ENCODE measurements at places on chromosomes 12 and 14.

DNA sequence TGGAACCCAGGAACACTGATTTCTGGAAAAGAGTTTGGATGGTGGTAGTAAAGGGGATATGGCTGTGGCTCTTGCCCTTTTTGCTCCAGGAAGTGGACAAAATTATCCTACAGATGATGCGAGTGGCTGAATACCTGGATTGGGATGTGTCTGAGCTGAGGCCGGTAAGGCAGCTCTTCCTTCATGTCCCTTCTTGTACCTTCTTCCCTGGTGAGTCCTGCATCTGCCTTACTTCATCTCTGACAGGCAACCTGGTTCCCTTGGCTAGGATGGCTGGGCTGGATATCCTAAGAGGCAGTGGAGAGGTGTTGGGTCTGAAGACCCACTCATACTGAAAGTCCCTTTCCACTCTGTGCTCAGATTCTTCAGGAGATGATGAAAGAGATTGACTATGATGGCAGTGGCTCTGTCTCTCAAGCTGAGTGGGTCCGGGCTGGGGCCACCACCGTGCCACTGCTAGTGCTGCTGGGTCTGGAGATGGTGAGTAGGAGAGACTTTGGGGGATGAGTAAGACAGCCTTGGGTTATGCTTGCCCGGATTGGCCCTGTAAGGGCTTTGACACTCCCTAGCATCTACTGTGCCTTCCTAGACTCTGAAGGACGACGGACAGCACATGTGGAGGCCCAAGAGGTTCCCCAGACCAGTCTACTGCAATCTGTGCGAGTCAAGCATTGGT, 8.0 kb downstream of the DGKA start:
- no peak for DNase-seq

DNA sequence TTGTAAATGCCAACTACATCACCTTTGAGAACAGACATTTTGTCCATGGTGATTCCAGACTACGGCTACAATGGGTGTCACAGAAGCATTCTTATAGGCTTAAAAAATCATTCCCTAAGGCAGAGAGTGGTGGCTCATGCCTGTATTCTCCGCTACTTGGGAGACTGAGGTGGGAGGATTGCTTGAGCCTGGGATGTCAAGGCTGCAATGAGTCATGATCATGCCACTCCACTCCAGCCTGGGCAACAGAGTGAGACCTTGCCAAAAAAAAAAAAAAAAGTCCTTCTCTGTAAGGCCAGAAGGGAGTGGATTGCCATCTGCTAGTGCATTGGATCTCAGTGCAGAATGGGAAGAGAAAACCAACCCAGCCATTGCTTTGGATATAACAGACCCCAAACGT, 522.5 kb downstream of the VRK1 start:
- no peak for DNase-seq

DNA sequence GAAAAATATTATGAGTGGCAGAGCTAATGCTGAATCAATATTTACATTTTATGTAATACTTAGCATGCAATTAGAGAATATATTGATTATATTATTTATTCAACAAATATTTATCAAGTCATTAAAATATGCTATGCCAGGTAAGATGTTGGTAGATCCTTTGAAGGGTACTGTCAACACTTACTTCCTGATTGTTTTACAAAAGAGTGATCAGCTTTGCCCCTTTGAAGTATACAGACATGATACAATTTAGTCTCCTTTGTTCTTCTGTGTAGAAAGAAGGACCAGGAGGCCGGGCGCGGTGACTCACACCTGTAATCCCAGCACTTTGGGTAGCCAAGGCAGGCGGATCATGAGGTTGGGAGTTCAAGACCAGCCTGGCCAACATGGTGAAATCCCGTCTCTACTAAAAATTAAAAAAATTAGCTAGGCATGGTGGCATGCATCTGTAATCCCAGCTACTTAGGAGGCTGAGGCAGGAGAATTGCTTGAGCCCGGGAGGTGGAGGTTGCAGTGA, 73.9 kb upstream of the IFNG-AS1 start:
- no peak for DNase-seq

DNA sequence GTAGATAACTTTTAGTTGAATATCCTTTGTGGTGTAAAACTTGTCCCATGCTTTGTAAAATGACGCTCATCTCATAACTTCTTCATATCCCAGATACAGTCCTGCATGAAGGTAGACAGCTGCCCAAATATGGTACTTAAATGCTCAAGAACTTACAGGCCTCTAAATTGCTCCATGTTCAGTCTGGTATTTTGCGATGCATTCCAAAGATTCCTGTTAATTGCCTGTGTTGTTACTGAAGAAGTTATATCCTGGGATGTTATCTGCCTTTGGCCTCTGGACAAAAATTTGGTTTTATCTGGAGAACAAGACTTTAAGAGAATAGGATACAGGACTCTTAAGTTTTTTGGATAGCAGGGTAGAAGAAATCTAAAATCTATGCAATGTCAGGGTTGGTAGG, 473.0 kb downstream of the PCNX1 start:
- DNase-seq, result no peak

- no peak for DNase-seq
These were observed 386 bp downstream of the HDAC7 start for GRCh38 chr12:47819138-47819895.

GRCh38 chr12:50718760-50719159, 45.1 kb upstream of the ATF1 start:
- no peak for DNase-seq

GRCh38 chr12:39541471-39541870, 78.1 kb downstream of the ABCD2 start:
- DNase-seq, result no peak

- no peak for DNase-seq
These were observed 125.8 kb downstream of the CCDC91 start for GRCh38 chr12:28316049-28316448.

GRCh38 chr14:100030452-100031153, 34.6 kb upstream of the EVL start:
- DNase-seq, result no peak

- no peak for DNase-seq
These were observed 12.1 kb downstream of the MDM1 start for GRCh38 chr12:68319988-68320623.

GRCh38 chr12:132239796-132240668, 89.4 kb downstream of the GALNT9 start:
- no peak for DNase-seq

DNA sequence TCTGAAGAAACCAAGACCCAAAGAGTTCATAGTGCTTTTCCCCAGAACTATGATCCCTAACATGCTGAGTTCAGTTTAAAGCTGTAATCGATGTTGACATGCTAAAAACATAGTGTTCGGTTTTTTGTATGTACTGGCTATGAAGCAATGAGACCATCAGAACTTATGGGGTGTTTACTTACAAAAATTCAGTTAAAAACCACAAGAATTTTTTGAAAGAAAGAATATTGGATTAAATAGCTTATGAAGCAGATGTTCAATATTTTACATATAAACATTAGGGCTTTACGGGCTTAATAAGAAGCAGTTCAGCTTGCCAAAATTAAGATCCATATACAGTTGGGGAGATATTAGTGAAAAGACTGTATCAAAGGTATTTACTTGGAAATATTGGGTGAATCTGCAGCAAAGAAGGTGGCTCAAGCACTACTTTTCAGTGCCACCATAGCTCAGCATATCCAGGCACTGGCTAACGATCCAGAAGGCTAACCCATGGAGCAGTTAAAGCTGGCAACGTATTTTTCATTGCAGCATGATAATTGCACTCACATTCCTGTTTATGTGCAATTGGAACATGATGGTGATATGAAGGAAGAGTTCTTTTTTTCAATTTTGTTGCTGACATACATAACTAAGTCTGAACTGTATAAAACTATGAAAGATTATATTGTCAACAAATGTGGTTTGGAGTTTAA, 125.9 kb downstream of the EFCAB11 start:
- no peak for DNase-seq
